ENCODE measurements at places on chromosomes 2 and 18. TPM values are rescaled to one million over a fixed set of nuclear protein-coding genes. Genes with fewer than 3 reads are reported as not detected.

DNA sequence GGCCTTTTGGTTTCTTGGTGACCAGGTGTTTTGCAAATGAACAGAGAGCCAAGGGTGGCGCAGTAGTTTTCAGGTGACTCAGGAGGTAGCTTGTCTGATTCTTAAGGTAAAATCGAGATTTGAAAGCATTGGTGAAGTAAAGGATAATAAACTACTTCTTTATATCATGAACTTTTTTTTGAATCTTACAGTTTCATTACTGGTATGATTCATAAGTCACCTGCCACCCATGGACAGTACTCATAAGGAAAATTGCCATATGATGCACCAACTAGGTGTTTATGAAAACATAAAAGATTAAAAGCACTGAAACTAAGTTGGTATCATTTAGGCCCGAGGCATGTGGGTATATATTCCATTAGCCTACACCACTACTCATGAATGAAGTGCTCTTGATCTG is 84.1 kb upstream of the MGAT5 start:
- no peaks in the 10 kb centered on the region for H3K27me3 ChIP-seq
- H3K4me3 ChIP-seq, result no peak overlapping the region
- DNase-seq, result no peak
- no peak overlapping the region for H3K27ac ChIP-seq
- H3K4me1 ChIP-seq, result no peaks in the 10 kb centered on the region
- H3K36me3 ChIP-seq, result no peaks in the 10 kb centered on the region

- H3K36me3 ChIP-seq, result peaks cover 28% of the 10 kb centered on the region
- no peak for DNase-seq
- H3K4me1 ChIP-seq, result peaks cover 63% of the 10 kb centered on the region
- H3K27me3 ChIP-seq, result no peaks in the 10 kb centered on the region
Measured at GRCh38 chr2:70532244-70532935, 21.2 kb downstream of the TGFA start.

FSHR gene
- total RNA-seq, result not detected

DNA sequence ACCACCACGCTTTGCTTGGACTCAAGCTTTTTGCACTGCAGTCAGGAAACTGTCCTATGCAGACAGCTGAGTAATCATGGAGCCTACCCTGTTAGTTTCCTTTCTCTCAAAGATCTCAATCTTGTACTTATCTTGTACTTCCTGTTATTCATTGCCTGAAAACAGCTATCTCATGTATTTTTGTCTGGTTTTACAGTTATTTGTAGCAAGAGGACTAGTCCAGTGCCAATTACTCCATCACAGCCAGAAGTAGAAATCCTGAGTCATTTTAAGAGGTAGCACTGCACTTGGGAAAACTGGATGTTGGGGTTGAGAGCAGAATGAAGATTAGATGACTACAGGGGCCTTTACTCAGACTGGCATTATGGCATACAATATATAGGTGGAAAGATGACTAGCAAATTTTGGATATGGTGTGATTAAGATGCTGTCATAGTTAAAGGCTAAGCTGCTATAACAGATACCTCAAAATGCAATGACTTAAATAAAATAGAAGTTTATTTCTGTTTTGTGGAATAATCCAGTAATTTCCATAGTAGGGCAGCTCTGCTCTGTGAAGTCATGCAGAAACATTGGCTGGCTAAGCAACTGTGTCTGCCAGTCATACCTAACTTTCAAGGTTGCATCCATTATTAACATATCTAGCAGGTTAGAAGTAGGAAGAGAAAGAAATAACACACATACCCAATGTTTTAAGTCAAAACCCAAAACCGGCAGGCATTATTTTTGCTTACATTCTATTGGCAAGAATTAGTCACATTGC is 21.1 kb upstream of the CHMP3 start:
- H3K36me3 ChIP-seq, result no peaks in the 10 kb centered on the region
- no peaks in the 10 kb centered on the region for H3K4me1 ChIP-seq
- H3K4me3 ChIP-seq, result no peak overlapping the region
- H3K27ac ChIP-seq, result no peak overlapping the region
- peak; percentile 14 for DNase-seq
- H3K27me3 ChIP-seq, result no peaks in the 10 kb centered on the region

GRCh38 chr18:51236225-51236624 is 38.7 kb upstream of the MEX3C start:
- peak; percentile 22 for DNase-seq
- H3K4me3 ChIP-seq, result no peak overlapping the region
- H3K27ac ChIP-seq, result no peak overlapping the region
- H3K4me1 ChIP-seq, result no peaks in the 10 kb centered on the region

RUFY4 gene
- total RNA-seq, result not detected

GRCh38 chr2:12076810-12077209 is 330.4 kb downstream of the LPIN1 start:
- no peak for DNase-seq
- no peak overlapping the region for H3K4me3 ChIP-seq
- H3K4me1 ChIP-seq, result peaks cover 6% of the 10 kb centered on the region

SERPINB3 gene
- 5.6 TPM for total RNA-seq
